ENCODE measurements at places on chromosomes 6 and 20. TPM values are rescaled to one million over a fixed set of nuclear protein-coding genes. Genes with fewer than 3 reads are reported as not detected.

GRCh38 chr6:157560691-157561413, 179.9 kb downstream of the ZDHHC14 start:
- peaks cover 21% of the 10 kb centered on the region for H3K4me1 ChIP-seq
- H3K4me3 ChIP-seq: no peak overlapping the region
- no peaks in the 10 kb centered on the region for H3K27me3 ChIP-seq
- DNase-seq: no peak

GRCh38 chr20:30949761-30950160, 307.7 kb upstream of the DEFB115 start:
- H3K27ac ChIP-seq: no peak overlapping the region
- no peak overlapping the region for H3K4me3 ChIP-seq
- DNase-seq: no peak
- H3K27me3 ChIP-seq: no peaks in the 10 kb centered on the region
- H3K36me3 ChIP-seq: no peaks in the 10 kb centered on the region

- H3K27ac ChIP-seq: no peak overlapping the region
- no peaks in the 10 kb centered on the region for H3K27me3 ChIP-seq
- H3K36me3 ChIP-seq: peaks cover 12% of the 10 kb centered on the region
- peaks cover 34% of the 10 kb centered on the region for H3K4me1 ChIP-seq
These were observed 9.1 kb downstream of the PI16 start for GRCh38 chr6:36963451-36964290.

GRCh38 chr6:23278180-23278532, 708.8 kb downstream of the HDGFL1 start:
- H3K4me1 ChIP-seq: no peaks in the 10 kb centered on the region
- no peaks in the 10 kb centered on the region for H3K27me3 ChIP-seq
- DNase-seq: no peak
- no peaks in the 10 kb centered on the region for H3K36me3 ChIP-seq
- no peak overlapping the region for H3K27ac ChIP-seq
- no peak overlapping the region for H3K4me3 ChIP-seq

- no peaks in the 10 kb centered on the region for H3K27me3 ChIP-seq
- no peaks in the 10 kb centered on the region for H3K36me3 ChIP-seq
- DNase-seq: no peak
- H3K27ac ChIP-seq: no peak overlapping the region
- H3K4me1 ChIP-seq: no peaks in the 10 kb centered on the region
These were observed 45.5 kb downstream of the PRL start for GRCh38 chr6:22251348-22251747.

DNA sequence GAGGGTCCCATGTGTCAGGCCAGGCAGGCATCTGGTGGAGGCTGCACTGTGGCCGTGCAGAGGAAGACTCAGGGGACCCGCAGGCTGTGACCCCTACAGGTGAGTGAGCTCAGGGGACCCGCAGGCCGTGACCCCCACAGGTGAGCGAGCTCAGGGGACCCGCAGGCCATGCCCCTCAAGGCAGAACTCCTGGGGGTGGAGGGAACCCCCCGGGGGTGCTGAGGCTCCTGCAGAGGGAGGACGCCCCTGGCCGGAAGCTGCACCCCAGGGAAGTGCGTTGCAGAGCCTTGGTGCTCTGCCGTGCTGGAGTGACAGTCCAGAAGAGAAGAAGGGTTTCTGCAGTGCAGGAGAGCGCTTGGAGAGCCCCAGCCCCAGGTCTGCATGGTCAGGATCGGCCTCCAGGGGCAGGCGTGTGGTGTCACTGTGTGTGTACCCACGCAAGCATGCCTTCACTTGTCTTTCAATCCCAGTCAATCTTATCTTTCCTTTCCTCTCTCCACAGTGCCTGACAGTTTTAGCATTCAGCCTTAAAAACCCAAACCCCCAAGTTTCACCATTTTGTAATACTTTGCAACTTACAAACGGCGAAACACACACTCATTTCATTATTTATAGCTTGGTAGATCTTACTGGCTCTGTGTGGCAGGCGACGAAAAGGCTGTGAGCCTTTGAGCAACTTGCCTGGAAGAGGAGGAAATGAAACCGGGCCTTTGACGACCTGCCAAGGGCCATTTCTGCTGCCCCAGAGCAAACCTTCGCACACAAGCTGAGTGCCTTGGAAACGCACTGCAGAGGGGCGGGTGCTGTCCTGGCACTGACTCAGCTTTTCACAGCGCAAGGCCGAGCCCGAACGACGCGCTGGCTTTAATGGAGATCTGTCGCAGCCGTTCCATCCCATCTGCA, 101.4 kb upstream of the AGPAT4 start:
- H3K27ac ChIP-seq: no peak overlapping the region
- no peaks in the 10 kb centered on the region for H3K4me1 ChIP-seq
- no peaks in the 10 kb centered on the region for H3K36me3 ChIP-seq
- DNase-seq: no peak
- no peaks in the 10 kb centered on the region for H3K27me3 ChIP-seq
- H3K4me3 ChIP-seq: no peak overlapping the region

- H3K4me3 ChIP-seq: no peak overlapping the region
- no peak overlapping the region for H3K27ac ChIP-seq
- no peaks in the 10 kb centered on the region for H3K27me3 ChIP-seq
- H3K36me3 ChIP-seq: no peaks in the 10 kb centered on the region
- H3K4me1 ChIP-seq: peaks cover 62% of the 10 kb centered on the region
These were observed 43.6 kb downstream of the RREB1 start for GRCh38 chr6:7151381-7151780.

DNA sequence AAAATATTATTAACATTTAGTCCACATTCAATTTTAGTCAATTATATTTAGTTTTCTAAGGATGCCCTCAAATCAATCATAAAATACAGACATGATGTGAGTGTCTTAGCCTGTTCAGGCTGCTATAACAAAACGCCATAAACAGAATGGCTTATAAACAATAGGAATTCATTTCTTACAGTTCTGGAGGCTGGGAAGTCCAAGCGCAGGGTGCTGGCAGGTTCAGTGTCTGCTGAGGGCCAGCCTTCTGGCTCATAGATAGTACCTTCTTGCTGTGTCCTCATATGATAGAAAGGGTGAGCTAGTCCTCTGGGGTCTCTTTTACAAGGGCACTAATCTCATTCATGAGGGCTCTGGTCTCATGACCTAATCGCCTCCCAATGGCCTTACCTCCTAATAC, 10.0 kb upstream of the CDC5L start:
- no peaks in the 10 kb centered on the region for H3K4me1 ChIP-seq
- H3K4me3 ChIP-seq: no peak overlapping the region
- H3K27me3 ChIP-seq: no peaks in the 10 kb centered on the region
- no peak overlapping the region for H3K27ac ChIP-seq

DNA sequence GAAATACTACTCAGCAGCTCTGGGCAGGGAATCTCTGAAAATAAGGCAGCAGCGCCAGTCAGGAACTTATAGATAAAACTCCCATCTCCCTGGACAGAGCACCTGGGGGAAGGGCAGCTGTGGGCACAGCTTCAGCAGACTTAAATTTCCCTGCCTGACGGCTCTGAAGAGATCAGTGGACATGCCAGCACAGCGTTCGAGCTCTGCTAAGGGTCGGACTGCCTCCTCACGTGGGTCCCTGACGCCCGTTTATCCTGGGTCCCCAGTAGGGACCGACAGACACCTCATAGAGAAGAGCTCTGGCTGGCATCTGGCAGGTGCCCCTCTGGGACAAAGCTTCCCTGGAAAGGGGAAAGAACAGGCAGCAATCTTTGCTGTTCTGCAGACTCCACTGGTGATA, 59.0 kb downstream of the COL21A1 start:
- H3K27me3 ChIP-seq: no peaks in the 10 kb centered on the region
- H3K27ac ChIP-seq: no peak overlapping the region
- no peaks in the 10 kb centered on the region for H3K36me3 ChIP-seq
- no peak for DNase-seq
- H3K4me3 ChIP-seq: no peak overlapping the region

DNA sequence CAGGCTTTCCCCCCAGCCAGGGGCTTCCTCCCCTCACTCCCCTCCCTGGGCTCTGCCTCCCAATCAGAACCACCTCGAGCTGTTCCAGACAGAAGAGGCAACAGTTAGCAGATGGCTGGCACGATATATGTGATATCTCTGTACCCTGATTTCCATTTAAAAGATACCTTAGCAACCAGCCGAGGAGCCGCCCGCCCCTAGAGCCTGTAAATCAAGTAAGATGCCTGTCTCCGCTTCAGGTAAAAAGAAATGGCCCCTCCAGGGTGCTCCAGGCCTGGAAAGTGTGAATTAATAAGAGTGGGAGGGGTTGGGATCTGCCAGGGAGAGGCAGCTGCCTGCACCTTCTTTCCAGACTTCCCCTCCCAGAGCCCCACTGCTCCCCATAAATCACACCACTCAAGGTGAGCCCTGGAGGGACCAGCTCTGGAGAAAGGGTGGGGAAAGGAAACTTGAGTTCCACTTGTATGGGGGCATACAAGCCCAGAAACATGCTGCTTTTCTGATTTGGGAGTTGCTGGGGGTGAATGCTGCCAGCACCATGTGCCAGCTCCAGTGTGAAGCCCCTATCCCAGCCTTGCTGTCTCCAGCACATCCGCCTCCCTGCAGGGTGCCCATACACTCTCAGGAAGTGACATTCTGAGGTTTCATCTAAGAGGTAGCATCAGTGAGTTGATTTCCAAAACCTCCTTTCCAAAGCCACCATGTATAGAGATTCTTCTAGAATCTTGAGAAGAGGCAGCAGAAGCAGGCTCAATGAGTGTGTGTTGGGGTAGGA, 148.0 kb downstream of the LRFN2 start:
- no peak overlapping the region for H3K4me3 ChIP-seq
- H3K27ac ChIP-seq: no peak overlapping the region
- H3K4me1 ChIP-seq: peaks cover 7% of the 10 kb centered on the region
- H3K36me3 ChIP-seq: no peaks in the 10 kb centered on the region
- no peak for DNase-seq

DNA sequence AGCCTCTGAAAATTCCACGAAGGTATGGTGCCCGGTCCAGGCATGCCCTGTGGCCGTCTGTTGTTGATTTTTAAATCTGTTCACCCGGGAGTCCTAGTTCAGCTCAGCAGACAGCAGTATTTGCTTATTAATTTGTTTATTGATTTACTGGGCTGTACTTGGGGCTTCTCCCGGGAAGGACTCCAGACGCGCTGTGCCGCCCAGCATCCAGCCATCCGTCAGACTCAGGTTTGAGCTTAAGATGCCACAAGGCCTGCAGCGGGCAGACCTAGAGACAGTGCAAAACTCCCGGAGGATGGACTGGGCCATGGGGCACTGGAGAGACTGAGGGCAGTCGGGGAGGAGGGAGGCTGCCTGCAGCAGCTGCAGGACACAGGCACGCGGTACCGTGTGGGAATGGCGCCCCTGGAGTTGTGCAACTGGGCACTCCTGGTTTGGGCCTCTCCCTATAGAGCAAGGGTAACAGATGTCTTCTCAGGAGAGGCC, 17.3 kb upstream of the CCDC167 start:
- H3K4me3 ChIP-seq: peak overlapping the region; percentile 79
- peak overlapping the region; percentile 98 for H3K27ac ChIP-seq
- H3K4me1 ChIP-seq: peaks cover 88% of the 10 kb centered on the region
- H3K36me3 ChIP-seq: no peaks in the 10 kb centered on the region
- DNase-seq: no peak

- H3K27me3 ChIP-seq: no peaks in the 10 kb centered on the region
- no peaks in the 10 kb centered on the region for H3K36me3 ChIP-seq
- no peaks in the 10 kb centered on the region for H3K4me1 ChIP-seq
- H3K4me3 ChIP-seq: no peak overlapping the region
These were observed 377.7 kb downstream of the PLCB1 start for GRCh38 chr20:8509809-8510208.

- H3K4me1 ChIP-seq: no peaks in the 10 kb centered on the region
- H3K4me3 ChIP-seq: no peak overlapping the region
- DNase-seq: no peak
- no peaks in the 10 kb centered on the region for H3K36me3 ChIP-seq
- H3K27ac ChIP-seq: no peak overlapping the region
These were observed 268.5 kb downstream of the TAF4 start for GRCh38 chr20:61797200-61797599.

- no peak overlapping the region for H3K4me3 ChIP-seq
- H3K27me3 ChIP-seq: no peaks in the 10 kb centered on the region
- no peak overlapping the region for H3K27ac ChIP-seq
- no peaks in the 10 kb centered on the region for H3K4me1 ChIP-seq
- no peaks in the 10 kb centered on the region for H3K36me3 ChIP-seq
- DNase-seq: no peak
These were observed 392.0 kb upstream of the FLRT3 start for GRCh38 chr20:14729390-14729789.

GRCh38 chr6:55141611-55142010, 32.7 kb upstream of the HCRTR2 start:
- H3K27me3 ChIP-seq: no peaks in the 10 kb centered on the region
- no peaks in the 10 kb centered on the region for H3K4me1 ChIP-seq
- DNase-seq: no peak

Gene ZSCAN12
- 4.3 TPM for total RNA-seq

Gene SCAND1
- total RNA-seq: 55.8 TPM

Gene MAPK13
- total RNA-seq: 75.7 TPM

Gene OOEP
- 0.47 TPM for total RNA-seq

Gene PRPH2
- total RNA-seq: not detected
